NCI-H1417 (cell line): ENCODE measurements at places on chromosomes 6 and 20.

- DNase-seq: no peak
These were observed 240.9 kb downstream of the PHACTR1 start for GRCh38 chr6:12957321-12958051.

GRCh38 chr20:46070215-46070900, 19.4 kb downstream of the NCOA5 start:
- no peak for DNase-seq

- no peak for DNase-seq
These were observed 13.5 kb upstream of the PREX1 start for GRCh38 chr20:48841196-48841874.

DNA sequence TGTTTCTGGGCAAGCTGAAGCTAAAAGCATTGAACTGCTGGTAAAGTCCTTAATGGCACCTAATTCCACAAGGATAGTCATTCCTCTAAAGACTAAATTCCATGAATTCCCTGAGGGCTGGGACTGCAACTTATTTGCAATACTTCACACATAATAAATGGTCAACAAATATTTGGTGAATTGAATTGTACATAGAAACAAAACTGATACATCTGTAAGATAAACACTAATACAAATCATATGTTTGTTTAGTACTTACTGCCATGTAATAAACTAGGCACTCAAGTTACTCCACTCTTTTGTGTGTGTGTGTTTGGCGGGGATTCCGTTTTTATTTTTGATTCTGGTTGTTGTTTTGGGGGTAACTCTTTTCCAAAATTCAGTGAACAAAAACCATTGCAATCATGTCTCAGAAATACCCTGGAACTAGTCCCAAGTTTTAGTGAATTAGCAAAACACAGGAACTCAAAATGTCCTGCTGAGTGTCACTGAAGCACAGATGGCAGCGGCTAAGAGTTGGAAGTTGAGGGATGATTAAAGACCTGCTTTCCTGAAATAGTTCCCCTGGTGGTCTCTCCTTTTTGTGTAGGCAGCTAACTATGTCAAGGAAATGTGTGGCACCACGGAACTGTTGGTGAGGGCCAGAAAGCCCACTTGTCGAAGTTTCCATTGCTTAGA, 74.8 kb upstream of the SNRPB2 start:
- no peak for DNase-seq

DNA sequence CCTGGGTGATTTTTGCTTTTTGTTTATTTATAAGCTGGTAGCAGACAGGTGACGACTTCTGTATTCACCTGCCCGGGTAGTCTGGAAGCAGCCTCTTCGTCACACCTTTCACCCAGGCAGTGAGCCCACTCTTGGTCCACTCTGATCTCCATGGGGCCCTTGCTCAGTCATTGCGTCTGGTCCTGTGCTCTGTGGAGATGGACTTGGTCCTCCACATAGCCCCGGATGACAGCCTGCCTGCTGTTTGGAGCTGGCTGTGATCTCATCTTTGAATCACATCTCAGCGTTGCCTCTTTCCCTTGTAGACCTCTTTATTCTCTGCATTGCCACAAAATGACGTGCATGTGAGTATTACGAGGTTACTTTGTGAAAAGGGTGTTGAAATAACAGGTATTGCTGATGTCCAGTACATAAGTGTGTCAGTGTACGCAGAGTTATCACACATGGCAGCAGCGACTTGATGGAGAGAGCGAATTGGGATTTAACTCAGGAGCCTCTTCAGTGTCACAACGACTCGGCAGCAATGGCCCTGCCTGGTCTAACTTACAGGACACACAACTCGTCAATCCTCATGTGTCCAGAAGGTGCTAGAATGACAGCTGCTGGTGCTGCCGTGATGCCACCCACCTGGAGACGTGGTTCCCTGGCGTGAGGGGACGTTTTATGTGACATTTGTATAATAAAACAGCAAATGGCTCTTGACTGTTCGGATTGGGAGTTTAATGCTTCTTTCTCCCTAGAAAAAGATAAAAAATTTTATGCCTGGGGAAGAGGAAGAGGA, 24.2 kb upstream of the FRMD1 start:
- peak; percentile 69 for DNase-seq

DNA sequence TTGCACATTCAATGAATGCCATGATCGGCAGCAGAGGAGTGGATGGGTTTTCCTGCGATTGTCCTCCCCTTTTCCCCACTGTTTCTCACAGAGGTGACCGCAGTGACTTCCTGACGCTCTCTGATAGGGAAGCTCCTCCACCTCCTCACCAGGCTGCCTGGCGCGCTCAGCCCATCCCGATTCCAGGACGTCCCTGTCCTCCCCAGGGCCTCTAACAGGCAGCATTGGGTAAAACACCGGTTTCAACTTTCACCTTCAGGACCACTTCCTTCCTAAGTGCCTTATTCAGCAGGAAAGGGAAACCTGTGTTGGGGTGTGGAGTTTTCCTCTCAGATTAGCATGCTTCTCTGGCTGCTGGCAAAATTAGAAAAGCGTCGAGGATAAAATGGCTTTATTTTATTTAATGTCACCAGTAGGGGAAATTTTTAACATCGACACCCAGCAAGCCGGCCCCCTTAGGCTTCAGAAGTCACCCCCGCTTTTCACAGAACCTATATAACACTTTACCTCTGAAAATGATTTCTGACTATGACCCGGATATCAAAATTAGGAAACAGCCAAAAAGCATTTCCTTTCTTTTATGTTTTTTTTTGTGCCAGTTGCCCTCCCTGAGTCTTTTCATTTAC, 570.4 kb upstream of the GJE1 start:
- DNase-seq: no peak

GRCh38 chr20:57025261-57025660, 241.2 kb downstream of the BMP7 start:
- DNase-seq: no peak

GRCh38 chr6:156617376-156617775, 159.8 kb upstream of the ARID1B start:
- peak; percentile 33 for DNase-seq

GRCh38 chr6:155173488-155173887, 90.3 kb upstream of the CLDN20 start:
- DNase-seq: no peak

DNA sequence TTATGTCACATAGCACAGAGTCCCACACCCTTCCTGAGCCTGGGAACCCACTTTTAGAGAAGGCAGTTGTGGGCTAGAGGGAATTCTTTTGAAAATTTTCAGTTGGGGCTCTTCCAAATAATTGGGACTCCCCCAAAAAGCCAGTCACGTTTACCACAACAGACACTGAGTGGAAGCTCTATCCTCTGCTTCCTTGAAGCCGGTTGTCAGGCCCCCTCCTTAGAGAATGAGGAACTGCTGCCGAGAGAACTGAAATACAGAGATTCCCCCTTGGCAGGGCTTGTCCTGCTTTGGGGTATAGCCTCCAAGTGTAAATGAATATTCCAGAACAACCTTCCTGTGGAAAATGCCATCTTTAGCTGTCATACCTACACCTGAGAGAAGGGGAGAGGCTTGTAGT, 2.7 kb upstream of the JAG1 start:
- no peak for DNase-seq

DNA sequence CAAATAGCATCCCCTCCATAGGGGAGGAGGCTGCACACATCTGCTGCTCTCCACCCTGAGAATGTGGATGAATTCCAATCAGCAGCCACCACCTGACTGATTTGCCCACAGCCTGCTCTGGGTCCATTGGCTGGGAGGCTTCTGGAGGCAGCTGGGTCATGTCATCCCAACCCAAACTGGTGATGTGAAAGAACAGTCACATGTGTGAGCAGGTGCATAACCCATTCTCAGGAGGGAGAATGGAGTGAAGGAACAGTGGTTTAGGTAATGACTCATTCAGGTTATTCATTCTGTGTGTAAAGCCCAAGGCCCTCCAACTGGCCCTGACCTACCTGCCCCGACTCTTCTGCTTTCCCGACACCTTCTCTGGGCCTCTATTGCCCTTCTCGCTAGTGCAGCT, 90.9 kb upstream of the GCM1 start:
- no peak for DNase-seq

DNA sequence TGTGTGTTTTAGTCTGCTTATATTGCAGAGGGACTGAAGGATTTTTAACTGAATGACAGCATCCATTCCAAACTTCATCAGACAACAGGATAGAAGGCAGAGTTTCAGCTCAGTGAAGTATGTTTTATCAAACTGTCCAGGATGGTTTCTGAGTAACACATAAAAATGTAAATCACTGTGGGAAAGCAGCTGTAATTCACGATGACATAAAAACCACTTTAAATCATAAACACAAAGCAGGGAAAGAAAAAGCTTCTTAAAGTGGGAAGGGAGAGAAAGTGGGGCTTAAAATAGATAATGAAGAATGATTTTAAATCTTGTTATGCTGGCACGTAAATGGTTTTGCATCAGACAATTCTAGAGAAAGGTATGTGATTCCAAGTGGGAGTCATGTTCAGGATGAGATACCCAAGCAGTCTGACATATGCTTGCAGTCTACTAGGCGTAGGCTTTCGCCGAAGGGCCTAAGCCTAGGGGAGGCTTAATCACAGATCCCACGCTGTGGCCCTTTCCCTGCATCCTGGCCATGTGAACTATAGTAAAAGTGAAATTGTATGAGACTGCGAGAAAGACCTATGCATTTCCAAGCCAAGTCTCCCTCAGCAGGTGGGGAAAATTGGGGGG, 610.6 kb downstream of the PRKN start:
- DNase-seq: no peak

DNA sequence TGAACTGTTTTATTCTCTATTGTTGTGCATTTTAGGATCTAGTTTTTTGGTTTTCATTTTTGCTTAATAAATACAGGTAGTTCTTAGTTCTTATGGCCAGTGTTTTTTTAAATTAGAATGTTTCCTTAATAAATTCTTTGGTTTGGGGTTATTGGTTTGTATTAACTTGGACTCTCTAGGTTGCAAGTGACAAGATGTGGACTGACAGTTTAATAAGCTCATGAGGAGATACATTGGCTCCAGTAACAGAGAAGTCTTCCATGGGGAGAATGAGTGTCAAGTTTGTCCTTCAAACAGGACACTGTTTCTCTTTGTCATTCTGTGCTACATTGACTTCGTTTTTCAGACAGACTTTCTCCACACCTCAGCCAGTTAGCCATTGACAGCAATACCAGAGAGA, 39.7 kb downstream of the SNX9 start:
- DNase-seq: no peak

DNA sequence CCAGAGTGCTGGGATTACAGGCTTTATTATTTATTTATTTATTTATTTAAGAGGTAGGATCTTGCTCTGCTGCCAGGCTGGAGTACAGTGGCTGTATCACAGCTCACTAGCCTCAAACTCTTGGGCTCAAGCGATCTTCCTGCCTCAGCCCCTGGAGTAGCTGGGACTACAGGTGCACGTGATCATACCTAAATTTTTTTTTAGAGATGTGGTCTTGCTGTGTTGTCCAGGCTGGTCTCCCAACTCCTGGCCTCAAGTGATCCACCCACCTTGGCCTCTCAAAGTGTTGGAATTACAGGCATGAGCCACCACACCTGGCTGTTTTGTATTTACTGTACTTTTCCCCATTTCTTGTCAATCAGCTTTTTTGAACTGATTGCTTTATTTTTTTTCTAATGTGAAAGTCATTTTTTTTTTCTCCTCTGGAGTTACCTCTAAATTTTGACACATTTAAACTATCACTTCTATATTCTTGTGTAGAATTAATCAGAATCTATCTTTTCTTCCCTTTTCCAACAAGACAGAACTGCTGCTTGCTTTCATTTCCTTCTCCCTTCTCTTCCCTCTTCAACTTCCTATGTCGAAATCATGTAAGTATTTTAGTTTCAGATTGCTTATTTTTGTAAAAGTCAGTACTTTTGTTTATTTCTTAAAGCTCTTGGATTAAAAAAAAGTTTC, 12.0 kb downstream of the PANK2 start:
- no peak for DNase-seq

DNA sequence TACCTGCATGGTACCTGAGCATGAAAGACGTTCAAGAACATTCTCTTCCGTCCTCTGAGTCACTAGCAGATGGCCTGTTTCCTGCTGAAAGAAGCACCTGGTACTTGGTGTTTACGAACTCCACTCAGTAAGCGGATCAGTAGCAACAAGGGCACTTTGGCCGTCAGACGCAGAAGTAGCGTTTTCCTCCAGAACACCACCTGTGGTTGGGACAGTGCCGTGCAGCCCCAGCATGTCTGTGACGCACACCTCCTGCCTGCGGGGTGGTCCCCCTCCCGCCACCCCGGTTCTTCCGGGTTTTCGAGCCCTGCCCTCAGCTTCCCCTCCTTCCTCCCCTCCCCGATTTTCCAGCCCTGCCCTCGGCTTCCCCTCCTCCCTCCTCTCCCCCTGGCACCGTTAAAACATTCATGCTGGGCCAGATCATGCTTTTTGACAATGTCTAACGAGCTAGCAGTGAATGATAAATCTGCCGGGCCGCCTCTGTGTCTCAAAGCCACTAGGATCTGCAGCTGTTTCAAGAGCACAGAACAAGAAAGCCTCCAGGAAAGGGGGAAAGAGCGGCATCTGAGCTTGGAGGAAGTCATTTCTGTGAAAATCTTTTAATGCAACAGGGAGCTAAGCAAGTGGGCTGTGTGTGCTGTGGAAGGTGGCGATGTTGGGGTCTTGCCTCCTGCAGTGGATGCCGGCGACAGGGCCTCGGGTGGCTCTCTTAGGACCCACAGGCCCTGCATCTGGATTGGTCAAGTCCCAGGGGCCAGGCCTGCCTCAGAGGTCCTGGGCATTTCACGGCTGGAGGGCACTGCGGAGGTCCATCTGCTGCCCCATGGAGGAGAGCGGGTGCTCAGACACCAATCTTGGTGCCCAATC, 207.9 kb downstream of the ERMARD start:
- DNase-seq: peak; percentile 87

DNA sequence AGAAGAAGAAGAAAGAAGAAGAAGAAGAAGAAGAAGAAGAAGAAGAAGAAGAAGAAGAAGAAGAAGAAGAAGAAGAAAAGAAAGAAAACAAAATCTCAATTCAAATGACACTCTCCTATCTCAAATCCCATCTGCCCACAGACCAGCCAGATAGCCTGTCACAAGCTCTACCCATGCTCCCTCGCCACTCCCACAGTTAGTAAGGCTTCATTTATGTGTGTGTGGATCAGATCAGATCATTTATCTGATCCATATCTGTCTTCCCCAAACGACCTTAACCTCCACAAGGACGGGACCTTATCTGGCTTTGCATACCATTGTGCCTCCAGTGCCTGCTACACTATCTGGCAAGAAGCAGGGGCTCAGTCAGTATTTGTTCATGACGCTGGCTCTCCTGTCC, 81.9 kb upstream of the RREB1 start:
- DNase-seq: no peak

- DNase-seq: no peak
These were observed 272.0 kb downstream of the ZNF217 start for GRCh38 chr20:53321596-53321995.

DNA sequence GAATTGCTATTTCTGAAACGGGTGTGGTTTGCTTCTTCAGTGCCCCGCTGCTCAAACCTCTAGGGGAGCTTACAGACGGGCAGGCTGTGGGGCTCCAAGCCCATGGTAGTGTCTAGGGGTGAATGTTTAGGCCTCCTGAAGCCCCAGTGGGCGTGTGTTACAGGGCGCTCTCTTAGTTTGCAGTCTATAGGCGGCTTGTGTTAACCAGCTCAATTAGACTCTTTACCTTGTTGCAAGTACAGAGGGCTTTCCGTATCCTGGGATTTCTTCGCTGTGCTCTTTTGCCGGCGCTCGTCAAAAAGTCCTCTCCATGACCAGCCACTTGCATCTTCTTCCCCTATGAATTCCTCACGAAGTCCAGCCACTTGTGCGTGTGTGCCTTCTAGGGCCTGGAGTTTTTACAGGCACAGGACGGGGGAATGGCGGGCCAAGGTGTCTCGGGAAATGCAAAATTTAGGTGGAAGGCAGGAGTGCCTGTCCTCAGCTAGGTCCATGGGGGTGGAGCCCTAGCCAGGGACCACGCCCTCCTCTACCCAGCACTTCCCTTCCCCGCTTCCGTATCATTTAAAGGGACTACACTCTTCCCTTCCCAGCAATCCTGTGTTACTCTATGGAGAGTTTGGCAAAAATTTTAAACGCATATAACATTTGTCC, 94.5 kb downstream of the HTR1B start:
- no peak for DNase-seq
